ENCODE measurements at places on chromosomes 6 and 20.

GRCh38 chr20:20897922-20898321 lies 185.5 kb upstream of the RALGAPA2 start:
- no peak for DNase-seq

GRCh38 chr6:136383268-136383937 lies 93.8 kb upstream of the BCLAF1 start:
- DNase-seq = no peak

GRCh38 chr20:63587256-63587655 lies 13.2 kb upstream of the HELZ2 start:
- no peak for DNase-seq

- no peak for DNase-seq
Measured at GRCh38 chr20:50233325-50234212, 42.9 kb downstream of the CEBPB start.

GRCh38 chr6:129287231-129288177 lies 404.6 kb downstream of the LAMA2 start:
- DNase-seq = no peak

DNA sequence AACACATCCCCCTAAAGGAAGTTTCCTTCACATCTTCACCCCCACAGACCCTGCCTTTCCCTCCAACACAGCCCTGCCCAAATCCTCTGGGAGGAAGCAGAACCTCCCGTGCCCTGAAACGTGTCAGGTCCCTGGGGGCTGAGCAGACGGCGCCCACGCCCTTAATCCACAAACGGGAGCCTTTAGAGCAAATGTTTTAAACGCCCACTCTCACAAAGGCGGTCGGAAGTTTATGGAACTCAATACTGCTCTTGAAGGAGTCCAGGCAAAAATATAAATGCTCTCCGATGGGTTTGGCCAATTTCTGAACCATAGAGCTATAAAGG lies 237.1 kb upstream of the AFDN start:
- no peak for DNase-seq
